ENCODE measurements at places on chromosomes 3 and 15. TPM values are rescaled to one million over a fixed set of nuclear protein-coding genes. Genes with fewer than 3 reads are reported as not detected.

Gene GOLIM4
- 3.2 TPM for total RNA-seq

Gene THRB
- total RNA-seq = not detected

DNA sequence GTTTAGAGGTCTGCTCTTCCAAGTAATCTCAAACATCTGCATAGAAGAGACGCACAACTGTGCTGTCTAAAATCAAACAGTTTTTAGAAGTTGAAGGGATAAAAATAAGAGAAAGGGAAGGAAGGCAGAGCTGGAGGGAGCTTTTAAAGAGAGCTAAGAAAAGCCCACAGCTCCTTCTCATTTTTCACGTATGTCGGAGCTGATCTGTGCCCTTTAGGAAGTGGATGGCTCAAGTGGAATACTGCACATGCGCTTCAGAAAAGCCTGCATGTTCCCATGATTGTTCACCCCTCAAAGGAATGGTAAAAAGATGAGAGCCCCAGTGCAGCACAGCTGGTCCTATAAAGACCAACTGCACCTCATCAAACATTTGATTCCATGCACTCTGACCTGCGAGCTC is 207.2 kb downstream of the ADAMTS17 start:
- no peak overlapping the region for H3K27ac ChIP-seq
- H3K4me3 ChIP-seq = no peak overlapping the region
- H3K36me3 ChIP-seq = peaks cover 2% of the 10 kb centered on the region
- H3K27me3 ChIP-seq = no peaks in the 10 kb centered on the region
- no peaks in the 10 kb centered on the region for H3K4me1 ChIP-seq

- no peak for DNase-seq
- peak overlapping the region; percentile 45 for H3K4me3 ChIP-seq
- no peaks in the 10 kb centered on the region for H3K36me3 ChIP-seq
- H3K27me3 ChIP-seq = peaks cover 17% of the 10 kb centered on the region
- no peak overlapping the region for H3K27ac ChIP-seq
These were observed 51.0 kb upstream of the SSR3 start for GRCh38 chr3:156605686-156606605.

Data from activated CD4-positive, alpha-beta T cell treated with anti-CD3 and anti-CD28 coated beads for 36 hours (primary cell).